ENCODE measurements at places on chromosomes 3 and 15.

DNA sequence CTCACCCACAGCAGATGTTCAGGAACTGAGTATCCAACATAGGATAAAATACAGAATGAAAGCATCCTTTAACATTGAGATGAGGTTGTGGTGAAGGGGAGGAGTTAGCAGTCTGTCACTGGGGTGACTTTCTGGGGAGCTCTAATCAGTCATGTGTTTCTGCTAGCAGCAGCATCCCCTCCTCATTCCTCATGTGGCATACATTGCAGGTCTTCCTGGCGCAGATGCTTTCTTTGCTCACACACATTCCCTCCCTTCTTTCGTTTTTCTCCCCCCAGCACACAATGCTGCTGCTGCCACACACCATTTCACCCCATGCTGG lies 135.0 kb downstream of the CACNA1D start:
- DNase-seq, result no peak

GRCh38 chr3:50267280-50267913 lies 1.6 kb upstream of the SEMA3B start:
- peak; percentile 56 for DNase-seq

DNA sequence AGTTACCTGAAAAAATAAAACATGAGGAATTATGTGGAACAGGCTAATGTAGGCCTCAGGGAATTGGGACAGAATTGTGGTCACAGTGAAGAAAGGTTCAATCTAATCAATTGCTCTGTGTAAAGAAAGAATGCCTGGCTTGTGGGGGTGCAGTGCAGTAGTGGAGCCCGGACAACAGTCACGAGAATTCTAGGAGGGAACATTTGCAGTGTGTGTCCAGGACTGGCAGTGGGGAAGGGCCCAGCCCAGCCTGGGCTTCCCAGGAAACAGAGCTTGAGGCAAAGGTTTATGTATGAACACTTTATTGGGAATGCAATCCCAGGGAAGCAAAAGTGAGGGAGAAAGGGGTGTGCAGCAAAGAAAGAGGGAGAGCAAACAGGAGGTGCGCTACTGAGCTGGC lies 29.2 kb upstream of the CTDSPL start:
- DNase-seq, result no peak

- DNase-seq, result no peak
Observed at GRCh38 chr15:39252134-39252470, 328.8 kb upstream of the THBS1 start.

GRCh38 chr3:152177757-152178156 lies 91.0 kb upstream of the MBNL1 start:
- no peak for DNase-seq

DNA sequence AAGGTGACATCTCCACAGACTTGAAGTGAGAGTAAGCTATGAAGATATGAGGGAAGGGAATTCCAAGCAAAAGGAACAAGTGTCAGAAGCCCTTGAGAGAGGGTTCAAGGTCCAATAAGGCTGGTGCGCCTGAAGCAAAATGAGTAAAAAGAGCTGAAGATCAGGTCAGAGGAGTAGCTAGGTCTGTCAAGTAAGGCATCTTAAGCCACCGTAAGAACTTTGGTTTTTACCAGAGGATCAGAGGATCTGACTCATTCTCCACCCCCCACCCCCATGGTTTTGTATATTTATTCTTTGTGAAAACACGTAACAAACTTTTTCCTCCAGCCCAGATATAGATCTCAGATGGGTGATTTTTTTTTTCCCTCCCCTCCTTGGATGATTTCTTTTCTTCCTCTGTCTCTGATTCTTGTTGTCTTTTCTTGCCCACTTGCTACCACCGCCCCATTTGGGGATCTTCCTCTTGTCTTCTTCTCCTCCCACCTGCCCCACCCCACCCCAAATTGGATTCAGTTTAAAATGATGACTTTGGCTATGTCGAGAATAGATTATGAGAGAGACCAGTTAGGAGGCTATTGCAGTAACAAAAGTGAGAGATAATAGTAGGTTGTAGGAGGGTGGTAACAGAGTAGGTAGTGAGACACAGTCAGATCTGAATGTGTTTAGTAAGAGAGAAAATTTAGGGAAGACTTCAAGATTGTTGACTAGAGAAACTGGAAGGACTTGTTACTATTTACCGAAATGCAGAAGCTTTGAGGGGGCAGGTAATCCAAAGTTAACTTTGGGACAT lies 6.1 kb downstream of the TRMT10C start:
- peak; percentile 84 for DNase-seq

- no peak for DNase-seq
Observed at GRCh38 chr3:186760141-186760833, 23.1 kb upstream of the EIF4A2 start.

Data from EH (cell line).